Left renal pelvis (tissue), 4 donors: ENCODE measurements at places on chromosomes 2 and 18. TPM values are rescaled to one million over a fixed set of nuclear protein-coding genes. Genes with fewer than 3 reads are reported as not detected.

The DAPL1 gene
- polyA plus RNA-seq, result 43.7 TPM

The HOXD8 gene
- polyA plus RNA-seq, result 179 TPM

The REG3A gene
- not detected for polyA plus RNA-seq

The RGPD8 gene
- 3.2 TPM for polyA plus RNA-seq

The SLC30A3 gene
- polyA plus RNA-seq, result 3.9 TPM

The NT5C1B gene
- polyA plus RNA-seq, result 1.1 TPM

The SALL3 gene
- polyA plus RNA-seq, result 11.0 TPM

The ARHGAP25 gene
- 7.7 TPM for polyA plus RNA-seq

The EVX2 gene
- 0.06 TPM for polyA plus RNA-seq

The CYBRD1 gene
- polyA plus RNA-seq, result 32.4 TPM

The CHMP1B gene
- 48.7 TPM for polyA plus RNA-seq

The ANKRD36 gene
- 17.2 TPM for polyA plus RNA-seq

The KCNG2 gene
- polyA plus RNA-seq, result 0.14 TPM

The CTAGE1 gene
- polyA plus RNA-seq, result not detected

The EMX1 gene
- 29.4 TPM for polyA plus RNA-seq

GRCh38 chr2:145273840-145274239 is 753.9 kb upstream of the ZEB2 start:
- DNase-seq, result no peak

- no peak for DNase-seq
These were observed 52.7 kb downstream of the RBMS1 start for GRCh38 chr2:160440888-160441287.

DNA sequence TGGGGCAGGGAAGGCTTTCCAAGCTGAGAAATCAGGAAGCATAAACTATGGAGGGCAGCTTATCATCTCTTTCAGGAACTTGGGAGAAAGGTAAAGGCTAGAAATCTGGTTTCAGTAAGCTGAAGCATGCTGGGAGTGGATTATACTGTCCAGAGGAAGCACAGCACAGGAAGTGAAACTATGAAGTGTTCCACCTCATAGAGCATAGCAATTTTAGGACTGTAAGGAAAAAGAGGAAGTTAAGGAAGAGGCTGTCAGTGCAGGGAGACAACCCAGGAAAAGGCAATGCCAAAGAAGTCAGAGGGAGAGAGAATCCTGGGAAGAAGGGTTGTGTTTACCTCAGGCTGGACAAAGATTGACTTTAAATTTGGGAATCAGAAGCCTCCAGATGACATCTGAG is 51.9 kb downstream of the EFEMP1 start:
- DNase-seq, result no peak

- DNase-seq, result no peak
These were observed 5.4 kb upstream of the ITGB6 start for GRCh38 chr2:160205505-160205904.

DNA sequence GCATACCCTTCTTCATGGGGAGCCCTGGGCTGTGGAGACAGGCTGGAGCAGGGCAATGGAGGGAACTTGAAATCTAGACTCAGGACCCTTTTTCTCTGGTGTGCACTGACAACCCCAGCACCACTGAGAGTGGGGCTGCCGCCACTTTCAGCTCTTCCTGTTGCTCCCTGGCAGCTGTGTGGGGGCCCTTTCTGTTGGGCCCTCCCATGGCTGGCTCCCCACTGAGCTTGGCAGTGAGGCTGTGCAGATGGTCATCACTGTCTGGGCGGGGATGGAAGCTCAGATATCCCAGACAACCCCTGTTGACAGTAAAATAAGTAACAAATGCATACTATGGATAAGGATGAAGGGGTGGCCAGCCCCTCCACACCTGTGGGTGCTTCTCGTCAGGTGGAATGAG is 6.7 kb downstream of the MYO7B start:
- no peak for DNase-seq

DNA sequence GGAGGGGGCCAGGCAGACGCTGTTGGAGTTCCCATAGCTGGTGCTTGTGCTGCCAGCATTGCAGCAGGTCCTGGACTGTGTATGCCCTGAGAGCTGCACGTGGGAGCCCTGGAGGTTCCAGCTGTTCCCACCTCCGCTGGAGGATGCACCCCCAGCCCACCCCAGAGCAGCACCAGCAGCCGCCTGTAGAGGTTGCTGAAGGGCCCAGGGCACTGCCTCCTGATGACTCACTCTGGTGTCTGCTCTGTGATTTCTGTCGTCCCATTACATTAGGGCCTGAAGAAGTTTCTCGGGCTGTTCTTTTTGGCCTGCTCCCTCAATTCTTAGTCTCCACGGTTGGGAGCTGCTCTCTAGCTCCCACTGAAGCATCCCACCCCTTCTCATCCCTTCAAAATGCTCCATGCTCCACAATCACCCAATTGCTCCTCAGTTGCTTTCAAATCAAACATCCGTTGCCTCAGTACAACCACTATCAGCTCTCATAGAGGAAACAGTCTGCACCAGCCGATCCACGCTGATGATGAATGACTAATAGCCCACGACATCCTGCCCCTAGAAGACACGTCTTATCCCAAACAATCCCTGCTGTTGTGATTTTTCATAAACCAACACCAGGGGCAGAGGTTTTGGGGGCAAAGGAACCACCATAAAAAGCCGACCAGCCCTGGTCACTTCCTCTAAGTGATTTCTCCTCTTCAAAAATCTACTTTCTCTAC is 65.2 kb upstream of the RNF152 start:
- DNase-seq, result no peak

- DNase-seq, result no peak
These were observed 5.8 kb upstream of the SLC20A1 start for GRCh38 chr2:112639936-112640335.

DNA sequence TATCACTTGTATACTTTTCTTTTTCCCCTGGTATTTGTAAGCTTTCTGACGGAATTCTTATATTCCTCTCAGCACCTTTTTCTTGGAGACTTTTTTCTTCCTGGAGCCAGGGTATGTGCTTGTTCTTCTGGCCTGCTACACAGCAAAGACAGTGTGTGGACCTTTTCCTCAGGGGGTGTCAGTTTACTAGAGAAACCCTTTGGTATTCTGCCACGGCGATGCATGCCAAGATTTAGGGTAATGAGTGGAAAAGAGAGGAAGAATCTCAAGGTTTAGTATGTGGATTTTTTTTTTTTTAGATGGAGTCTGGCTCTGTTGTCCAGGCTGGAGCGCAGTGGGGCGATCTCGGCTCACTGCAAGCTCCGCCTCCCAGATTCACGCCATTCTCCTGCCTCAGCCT is 152.2 kb downstream of the PHLPP1 start:
- no peak for DNase-seq

DNA sequence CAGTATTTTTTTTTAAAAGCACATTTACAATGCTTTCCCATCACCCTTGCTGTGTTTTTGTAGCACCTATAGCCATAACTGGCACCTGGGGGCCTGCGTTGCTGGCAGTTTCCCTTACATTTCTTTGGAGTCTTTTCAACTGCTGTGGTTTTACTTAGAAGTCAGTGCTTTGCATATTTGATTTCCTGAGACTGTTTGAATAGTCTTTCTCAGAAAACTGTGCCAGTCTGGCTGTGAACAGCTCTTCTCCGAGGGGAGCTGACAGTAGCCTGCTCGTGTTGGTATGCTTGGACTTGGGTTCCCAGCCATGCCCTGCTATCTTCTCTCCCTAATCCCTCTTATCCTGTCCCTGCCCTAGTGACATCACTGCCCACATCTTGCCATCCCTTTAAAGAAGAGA is 81.5 kb downstream of the DPP4 start:
- DNase-seq, result no peak

DNA sequence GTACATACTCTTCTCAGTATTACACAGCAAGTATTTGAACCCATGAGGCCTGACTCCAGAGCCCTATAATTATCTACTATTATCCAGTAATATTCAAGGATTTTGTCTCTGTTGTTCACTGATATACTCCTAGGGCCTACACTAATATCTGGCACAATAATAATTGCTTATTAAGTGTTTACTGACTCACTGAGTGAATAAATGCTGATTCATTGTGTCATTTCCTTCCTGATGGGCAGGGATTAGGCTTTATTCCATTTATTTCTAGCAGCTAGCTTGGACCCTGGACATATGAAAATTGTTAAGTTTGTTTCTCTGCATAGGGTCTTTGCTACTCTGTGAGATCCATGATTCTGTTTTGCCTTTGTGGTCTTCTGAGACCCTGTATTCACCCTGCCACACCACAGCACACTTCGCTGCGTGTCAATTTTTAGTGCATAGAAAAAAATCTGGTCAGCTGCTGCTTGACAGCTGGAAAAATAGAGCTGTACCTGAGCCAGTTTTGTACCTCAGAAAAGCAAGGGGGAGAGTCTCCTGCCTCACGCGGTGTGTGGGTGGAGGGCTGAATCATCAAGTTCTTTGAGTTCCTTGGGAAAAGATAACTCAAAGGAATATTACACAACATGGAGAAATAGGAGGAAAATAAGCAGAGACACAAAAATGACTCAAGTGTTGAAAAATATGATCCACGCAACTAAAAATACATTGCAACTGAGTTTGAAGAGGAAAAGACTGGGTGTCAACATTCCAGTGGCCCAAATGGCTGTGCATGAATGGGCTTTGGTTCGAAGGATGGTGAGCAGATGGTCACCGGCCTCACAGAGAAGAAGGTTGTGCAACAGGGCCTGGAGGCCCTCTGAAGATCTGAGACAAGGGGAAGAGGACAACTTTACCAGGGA is 18.9 kb upstream of the DPP4 start:
- DNase-seq, result no peak

- DNase-seq, result no peak
These were observed 943.1 kb upstream of the LRRTM1 start for GRCh38 chr2:81247648-81248047.

DNA sequence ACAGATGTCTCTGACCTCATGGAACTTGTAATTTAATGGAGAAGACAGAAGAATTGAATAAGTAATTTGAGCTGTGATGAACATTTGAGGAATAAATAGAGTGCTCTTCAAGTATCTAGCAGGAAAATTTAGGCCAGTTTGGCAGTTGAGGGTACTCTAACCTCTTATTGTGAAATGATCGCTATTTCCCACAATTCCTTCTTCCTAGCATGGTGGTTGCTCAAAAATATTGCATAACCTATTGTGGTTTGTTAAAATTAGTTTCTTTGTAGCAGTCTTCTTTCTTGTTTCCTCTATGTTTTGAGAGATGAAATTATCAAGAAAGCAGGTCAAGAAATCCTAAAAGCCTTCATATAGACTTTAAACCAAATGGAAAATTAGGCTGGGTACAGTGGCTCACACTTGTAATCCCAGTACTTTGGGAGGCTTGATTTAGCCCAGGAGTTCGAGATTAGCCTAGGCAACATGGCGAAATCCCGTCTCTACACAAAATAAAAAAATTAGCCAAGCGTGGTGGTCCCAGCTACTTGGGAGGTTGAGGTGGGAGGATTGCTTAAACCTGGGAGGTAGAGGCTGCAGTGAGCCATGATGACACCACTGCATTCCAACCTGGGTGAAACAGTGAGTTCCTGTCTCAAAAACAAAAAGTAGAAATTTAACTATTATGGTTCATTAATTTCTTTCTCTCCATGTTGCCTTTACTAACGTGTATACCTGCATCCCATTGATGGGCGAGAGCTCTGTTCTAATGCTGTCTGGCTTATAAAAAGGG is 58.7 kb downstream of the RBKS start:
- DNase-seq, result no peak

DNA sequence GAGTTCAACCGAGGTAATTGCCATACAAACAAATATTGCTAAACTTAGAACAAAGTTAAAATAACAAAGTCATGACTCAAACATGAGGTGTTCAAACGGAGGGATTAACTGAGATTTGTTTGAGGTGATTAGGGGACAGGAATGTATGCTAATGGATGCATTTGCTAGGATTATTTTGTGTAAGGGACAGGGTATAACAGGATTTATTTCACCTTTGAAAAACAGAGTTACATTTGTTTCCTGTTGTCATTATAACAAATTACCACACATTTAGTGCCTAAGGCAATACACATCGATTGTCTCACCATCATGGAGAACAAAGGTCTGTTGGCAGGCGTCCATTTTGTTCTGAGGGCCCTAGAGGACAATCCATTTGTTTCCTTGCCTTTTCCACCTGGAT is 304.3 kb upstream of the CNTNAP5 start:
- DNase-seq, result no peak

DNA sequence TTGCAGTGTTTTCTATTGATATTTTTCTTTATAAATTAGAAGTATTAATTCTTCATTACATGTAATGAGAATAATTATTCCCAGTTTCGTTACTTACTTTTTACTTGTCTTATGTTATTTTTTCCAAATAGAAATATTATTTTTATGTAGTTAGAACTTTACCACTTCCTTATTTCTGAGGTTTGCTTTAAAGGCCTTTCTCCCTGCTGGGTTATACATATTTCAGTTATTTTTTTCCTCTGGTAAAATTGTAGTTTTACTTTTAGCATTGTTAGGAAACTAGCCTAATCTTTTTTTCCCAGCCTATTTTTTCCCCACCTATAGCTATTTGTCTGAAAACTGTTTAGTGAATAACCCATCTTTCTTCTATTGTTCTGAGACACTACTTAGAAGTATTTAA is 17.1 kb downstream of the RNF144A start:
- no peak for DNase-seq

DNA sequence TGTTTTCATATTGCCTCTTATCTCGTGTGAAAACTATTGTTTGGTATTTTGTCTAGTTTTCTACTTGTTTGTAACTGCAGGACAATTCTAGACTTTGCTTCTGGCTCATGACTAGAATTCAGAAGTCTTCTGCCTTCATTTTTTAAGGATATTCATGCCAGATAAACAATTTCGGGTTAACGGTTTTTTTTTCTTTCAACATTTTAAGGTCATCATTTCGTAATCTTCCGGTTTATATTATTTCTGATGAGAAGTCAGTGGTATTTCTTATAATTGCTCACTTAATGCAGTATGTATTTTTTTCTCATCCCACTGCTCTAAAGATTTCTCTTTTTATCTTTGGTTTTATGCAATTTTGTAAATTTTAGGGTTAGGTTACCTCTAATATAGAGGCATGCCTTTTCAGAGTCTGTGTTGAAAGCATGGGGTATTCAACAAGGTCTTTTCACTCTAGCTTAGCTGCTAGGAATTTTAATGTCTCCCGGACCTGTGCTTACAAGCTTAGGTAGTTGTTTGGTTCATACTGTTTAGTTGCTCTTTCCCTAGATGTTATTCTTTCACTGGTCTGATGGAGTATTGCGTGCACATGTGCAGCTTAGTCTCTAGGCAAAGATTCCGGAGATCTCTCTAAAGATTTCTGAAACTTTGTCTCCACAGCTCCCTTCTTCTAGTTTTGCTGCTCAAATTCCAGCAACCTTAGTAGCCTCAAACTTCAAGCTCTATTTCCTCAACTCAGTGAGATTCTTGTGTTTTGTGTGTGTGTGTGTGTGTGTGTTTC is 198.1 kb downstream of the MCFD2 start:
- no peak for DNase-seq
